ENCODE measurements at places on chromosomes 13 and 19.
A peak's percentile ranks its signal among the peaks of the same experiment; 100 is the strongest.

DNA sequence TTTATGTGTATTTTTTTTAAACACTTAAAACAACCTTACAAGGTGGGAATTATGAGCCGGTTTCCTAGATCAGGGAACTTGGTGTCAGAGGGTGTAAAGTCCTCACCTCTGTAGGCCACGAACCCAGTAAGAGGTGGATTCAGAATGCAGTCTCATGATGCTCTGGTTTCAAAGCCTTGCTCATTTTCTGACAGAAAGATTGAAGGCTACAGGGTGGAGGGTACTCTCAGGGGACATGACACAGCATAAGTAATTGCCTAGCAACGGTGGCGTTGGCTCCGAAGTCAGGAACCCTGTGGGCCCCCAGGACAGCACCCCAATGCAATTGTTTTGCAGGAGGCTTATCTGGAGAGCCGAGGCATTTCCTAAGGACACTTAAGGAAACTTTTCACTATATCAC, 794.7 kb downstream of the EFNB2 start:
- no peak for DNase-seq

GRCh38 chr13:97257228-97257755, 35.2 kb downstream of the MBNL2 start:
- DNase-seq = no peak

GRCh38 chr13:41780715-41781706, 179.9 kb downstream of the VWA8 start:
- DNase-seq = no peak

GRCh38 chr13:81779876-81780275, 1439.0 kb upstream of the SPRY2 start:
- DNase-seq = no peak

DNA sequence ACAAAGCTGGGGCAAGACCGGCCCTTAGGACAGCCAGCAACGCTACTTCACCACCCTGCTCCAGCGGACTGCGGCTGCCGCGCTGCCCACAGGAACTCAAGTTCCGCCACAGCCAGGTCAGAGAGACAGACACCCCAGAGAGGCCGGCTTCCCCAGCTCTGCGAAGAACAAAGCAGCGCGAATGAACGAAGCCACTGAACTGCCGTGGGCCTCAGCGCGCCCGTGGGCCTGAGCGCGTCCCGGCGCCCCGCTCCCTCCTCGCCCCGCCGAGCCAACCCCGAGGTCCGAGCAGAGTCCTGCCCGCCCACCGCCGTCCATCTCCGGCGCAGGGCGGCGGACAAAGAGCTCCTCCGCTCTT, 158.4 kb downstream of the RNF17 start:
- no peak for DNase-seq

DNA sequence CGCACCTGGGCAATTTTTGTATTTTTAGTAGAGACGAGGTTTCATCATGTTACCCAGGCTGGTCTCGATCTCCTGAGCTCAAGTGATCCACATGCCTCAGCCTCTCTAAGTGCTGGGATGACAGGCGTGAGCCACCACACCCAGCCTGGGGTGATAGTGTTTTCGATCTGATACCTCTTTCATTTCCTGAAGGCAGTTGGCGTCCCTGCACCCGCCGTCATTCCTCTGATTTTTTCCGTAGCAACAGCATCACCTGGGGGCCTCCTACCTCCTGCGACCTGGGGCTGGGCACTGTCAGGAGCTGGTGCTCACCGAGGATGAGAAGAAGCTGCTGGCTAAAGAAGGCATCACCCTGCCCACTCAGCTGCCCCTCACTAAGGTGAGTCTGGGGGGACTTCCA, 10.8 kb downstream of the CREB3L3 start:
- no peak for DNase-seq

GRCh38 chr19:2266183-2266993, 10.2 kb upstream of the JSRP1 start:
- peak; percentile 75 for DNase-seq

DNA sequence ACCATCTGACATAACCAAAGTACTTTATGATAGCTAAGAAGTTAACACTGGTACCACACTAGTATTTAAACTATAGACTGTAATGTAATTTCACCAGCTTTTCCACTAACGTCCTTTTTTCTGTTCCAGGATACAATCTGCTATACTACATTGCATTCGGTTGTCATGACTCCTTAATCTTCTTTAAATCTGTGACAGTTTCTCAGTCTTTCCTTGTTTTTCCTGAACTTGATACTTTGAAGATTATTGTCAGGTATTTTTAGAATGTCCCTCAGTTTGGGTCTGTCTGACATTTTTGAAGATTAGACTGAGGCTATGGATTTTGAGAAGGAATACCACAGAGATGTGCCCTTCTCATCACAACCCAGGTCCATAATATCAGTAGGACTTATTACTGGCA, 36.6 kb downstream of the NUFIP1 start:
- DNase-seq = no peak

DNA sequence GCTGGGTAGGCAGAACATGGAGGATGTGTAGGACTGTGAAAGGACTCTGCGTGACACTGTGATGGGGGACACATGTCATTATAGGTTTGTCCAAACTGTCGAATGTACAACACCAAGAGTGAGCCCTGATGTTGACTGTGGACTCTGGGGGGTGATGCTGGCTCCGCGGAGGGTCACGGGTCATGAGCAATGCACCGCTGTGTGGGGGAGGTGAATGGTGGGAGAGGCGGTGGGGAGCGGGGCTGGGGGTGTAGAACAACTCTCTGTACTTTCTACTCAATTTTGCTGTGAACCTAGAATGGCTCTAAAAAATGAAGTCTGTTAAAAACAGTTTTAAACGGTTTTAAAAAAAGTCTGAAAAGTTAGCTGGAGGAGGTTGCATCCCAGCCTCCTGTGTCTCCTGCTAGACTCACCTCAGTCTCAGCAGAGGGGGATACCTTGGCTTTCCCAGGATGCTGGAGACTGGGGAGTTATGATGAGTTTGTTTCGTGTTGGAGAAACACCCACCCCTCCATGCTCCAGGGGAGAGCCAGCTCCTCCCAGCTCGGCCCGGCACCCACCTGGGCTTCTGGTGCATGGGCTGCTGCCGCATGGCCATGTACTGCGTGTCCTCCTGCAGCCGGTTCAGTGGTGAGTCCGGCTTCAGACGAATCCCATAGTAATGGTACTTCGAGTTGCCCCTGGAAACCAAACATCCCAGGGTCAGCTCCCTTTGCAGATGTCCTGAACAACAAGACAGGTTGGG, 34.7 kb upstream of the RANBP3 start:
- no peak for DNase-seq

DNA sequence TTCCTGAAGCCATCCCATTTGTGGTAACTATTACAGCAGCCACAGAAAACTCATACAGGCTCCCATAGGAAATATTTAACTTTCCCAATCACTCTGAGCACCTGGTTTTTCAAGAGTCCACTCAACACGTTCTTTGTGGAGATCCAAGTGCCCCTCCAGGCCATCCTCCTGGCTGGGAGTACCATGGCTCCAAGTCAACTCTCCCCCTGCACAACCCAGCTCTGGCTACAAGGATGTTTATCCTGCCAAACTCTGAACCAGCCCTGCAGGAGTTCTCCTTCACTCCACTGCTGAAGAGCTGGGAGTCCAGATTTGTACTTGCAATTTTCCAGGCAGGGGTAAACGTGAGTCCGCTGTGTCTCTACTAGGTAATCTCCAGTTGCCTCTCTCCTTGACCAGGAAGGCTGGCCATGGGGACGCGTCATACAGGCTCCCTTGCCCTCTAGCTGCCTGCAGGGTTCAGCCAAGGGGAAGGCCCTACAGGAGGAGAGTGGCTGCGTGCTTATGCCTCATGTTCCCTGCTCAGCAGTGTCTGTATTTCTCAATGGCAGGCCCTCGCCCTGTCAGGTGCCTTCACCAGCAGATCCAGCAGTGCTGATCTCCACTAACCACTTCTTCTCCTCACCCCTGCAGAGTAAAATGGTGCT, 29.9 kb upstream of the ARGLU1 start:
- no peak for DNase-seq

GRCh38 chr13:75135325-75135825, 346.6 kb downstream of the TBC1D4 start:
- no peak for DNase-seq

DNA sequence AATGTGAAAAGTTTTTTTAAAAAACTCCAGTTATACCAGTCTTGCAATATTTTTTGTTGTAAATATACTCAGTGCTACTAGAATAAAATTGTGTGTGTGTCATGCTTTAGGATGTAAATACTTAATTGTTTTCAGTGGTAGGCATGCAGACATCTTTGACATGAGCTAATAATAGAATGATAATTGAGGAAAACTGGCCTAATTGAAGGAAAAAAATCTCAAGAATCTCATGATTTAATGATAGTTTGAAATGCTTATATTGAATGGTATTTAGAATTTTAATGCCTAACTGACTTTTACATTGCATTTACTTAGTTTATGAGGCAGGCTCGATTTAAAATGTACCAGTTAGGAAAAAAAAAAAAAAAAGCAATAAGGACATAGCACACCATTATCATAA, 3.2 kb upstream of the MAB21L1 start:
- no peak for DNase-seq

GRCh38 chr13:59000770-59001169, 1163.0 kb downstream of the DIAPH3 start:
- no peak for DNase-seq

- no peak for DNase-seq
These were observed 124.8 kb downstream of the DCLK1 start for GRCh38 chr13:36006347-36006746.

GRCh38 chr19:11377237-11377636, 2.8 kb downstream of the SWSAP1 start:
- DNase-seq = no peak

DNA sequence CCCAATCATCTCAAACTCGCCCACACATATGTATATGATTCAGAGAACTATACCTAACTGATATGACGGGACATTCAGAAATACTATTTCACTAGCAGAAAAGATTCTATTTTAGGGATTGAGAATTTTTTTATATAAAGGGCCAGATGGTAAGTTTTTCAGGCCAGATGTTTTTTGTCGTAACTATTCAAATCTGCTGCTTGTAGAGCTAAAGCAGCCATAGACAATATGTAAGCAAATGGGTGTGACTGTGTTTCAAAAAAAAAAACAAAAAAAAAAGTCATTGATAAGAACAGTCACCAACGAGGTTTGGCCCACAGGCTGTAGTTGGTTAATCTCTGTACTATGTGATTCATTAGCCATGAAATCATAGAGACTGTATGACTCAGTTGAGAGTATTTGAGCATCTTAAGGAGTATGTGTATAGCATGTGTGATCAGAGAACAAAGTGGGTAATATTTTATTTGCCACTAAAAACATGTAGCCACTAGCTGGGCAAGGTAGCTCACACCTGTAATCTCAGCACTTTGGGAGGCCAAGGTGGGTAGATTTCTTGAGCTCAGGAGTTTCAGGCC, 2724.7 kb downstream of the PCDH9 start:
- no peak for DNase-seq

GRCh38 chr19:3343619-3344502, 22.5 kb upstream of the NFIC start:
- DNase-seq = peak; percentile 64

- no peak for DNase-seq
These were observed 4.3 kb downstream of the ONECUT3 start for GRCh38 chr19:1757468-1758230.

DNA sequence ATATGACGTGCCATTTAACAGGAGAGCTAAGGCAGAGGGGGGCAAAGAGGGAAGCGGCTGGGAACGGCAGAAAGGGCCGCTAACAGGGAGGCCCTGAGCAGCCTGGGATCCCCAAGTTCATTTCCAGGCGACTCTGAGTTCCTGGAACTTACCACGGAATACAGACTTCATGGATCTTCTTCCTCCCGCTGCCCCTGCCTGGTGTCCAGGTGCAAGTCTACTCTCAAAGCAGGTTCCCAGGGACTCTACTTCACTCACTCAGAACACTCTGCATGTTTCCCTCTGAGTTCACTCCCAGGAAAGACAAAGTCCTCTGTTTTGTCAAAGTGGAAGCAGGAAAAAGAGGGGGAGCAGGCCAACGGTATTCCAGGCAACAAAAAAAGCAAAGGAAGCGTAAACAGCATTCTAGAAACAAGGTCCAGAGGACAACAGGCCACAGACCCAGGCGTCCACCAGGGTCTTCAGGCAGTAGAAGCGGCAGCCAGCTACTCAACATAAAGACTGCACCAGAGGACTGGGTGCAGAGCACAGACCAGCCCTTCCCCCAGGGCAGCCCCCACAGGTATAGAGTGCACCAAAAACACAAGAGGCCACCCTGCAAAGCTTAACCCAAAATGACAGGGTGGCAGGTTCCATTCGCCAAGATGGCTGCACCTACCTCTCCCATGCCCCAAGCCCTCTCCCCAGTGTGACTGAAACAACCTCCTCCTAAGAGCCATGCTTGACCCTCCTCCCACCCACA, 3.0 kb downstream of the MIER2 start:
- DNase-seq = no peak

GRCh38 chr19:41792513-41793413, 3.6 kb upstream of the CEACAM3 start:
- peak; percentile 49 for DNase-seq

DNA sequence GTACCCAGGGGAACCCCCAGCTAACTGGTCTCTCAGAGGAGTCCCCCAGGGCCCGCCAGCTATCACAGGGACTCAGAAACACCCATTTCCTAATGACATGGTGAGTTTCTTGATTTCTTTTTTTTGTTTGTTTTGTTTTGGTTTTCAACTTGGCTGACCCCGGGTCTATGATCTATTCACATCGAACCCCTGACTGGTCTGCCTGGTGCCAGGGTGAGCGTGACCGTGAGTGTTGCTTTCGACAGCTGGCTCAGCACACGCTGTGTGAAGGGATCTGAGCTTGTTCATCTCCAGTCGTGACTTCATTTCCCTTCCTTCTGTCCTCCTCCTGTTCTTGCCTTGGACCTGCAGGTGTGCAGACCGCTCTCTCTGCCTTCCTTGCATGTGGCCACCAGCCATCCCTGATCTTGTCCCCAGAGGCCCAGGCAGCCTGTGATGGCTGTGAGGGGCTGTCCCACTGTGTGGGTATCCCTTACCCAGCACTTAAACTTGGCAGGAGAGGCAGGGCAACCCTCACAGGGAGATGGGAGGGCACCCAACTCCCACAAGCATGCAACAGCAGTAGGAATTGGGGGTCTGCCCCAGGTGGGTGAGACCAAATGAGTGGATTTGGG, 26.2 kb downstream of the TMEM161A start:
- no peak for DNase-seq

DNA sequence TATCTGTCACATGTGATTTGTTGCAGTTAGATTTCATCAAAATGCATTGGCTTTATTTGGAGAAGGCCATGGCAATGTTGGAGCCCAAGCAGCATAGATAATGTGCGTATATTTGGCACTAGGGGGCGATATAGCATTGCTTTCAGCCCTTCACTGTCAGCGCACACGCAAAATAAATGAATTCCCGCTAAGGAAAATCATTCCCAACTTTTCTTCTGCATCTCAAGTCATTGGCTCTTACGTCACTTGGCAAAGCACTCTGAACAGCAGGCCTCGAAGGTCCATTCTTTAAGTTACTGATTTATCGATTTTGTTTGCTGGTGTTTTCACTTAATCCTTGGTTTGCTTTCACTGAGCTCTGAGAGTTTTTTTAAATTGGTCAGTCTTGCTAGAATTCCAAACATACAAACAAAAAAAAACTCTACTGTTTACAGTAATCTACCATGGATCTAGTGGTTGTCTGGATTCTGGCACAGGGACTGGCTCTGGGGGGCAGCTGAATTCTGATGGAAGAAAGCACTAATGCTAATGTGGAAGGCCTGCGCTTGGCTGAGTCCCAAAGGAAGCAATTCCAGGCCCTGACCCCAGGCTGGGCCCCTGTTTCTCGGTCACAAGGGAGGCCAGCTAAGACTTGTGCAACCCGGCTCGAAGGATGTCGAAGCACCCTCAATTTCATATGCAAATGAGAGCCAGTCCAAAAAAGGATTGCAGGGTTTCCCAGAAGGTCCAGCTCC, 97.7 kb upstream of the IPO5 start:
- peak; percentile 37 for DNase-seq

- no peak for DNase-seq
These were observed 1.4 kb downstream of the UPF1 start for GRCh38 chr19:18833141-18833476.
